ENCODE measurements at places on chromosomes 1 and 21.

GRCh38 chr1:153532181-153532580 lies 3.6 kb downstream of the S100A6 start:
- no peak for DNase-seq

GRCh38 chr1:43448955-43449707 lies 4.6 kb downstream of the HYI start:
- DNase-seq: no peak

- no peak for DNase-seq
These were observed 889 bp downstream of the CLEC20A start for GRCh38 chr1:178495741-178496409.

DNA sequence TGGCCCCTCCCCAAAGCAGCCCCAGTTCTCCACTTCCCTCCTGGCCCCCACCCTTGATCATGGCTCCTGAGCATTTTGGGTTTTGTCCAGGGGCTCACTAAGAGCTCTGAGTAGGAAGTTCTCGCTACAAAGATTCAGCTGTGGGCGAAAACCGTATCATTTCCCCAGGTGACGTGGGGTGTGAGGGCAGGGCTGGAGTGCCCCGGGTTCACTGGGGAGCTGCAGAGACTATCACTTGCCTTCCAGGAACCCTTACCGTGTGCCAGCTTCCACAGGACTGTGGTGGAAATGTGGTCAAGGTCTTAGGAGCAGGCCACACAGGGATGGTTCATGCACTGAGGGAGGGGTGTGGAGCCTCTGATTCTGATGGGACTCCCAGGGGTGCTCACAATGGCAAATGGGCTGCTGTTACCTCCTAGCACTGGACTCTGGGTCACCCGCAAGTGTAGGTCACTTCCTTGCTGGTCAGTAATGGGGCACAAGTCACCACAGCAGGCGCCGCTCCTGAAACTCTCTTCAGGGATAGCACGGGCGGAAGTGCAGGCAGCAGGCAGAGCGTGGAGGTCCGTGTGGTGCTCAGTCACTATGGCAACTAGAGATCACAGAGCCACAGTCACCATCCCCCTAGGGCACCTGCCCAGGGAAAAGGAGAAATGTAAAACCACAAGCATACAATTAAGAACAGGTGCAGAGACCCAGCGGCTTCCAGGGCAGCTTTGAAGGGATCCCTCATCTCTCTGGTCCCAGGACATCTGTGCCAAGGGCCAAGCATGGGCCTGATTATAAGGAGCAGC lies 35.4 kb downstream of the RSPH1 start:
- DNase-seq: no peak

DNA sequence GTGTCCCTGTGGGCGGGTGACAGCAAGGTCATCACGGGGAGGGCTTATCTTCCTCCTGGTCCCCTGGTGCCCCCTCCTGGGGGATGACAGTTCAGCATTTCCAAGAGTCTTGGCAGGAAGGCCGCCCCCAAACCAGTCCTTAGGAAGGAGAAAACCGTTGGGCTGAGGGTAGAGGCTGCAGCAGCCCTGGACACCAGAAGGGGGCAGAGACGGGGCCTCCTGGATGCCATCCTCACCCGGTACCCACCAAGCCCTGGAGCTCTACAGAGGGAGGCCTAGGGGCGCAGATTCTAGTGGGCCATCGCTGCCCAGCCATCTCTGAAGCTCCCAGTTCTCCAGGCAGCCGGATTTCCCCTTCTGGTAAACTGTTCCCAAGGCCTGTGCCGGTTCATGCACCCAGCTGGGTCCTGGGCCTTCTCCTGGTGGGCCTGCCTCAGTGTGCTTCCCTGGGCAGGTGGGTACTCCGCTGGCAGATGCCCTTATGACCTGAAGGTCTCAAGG lies 14.8 kb upstream of the ZNF669 start:
- peak; percentile 40 for DNase-seq

DNA sequence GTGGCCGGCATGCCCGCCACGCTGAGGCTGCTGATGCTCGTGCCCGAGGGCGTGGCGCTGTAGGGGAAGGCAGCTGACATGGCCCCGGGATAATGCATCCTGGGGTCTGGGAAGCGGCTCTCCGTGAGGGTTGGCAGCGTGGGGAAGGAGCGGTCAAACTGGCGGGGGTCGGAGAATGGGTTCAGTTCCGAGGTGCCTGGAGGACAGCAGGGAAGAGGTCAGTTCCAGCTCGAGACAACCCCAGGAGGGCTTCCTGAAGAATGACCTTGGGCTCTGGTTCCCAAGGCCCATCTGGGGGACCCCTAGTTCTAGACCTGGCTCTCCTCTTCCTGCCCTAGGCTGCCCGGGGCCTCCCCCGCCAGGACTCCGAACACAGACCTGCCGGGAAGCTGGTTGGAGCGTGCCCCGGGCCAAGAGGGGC lies 27.6 kb downstream of the RUNX3 start:
- DNase-seq: no peak

GRCh38 chr21:33362044-33362555 lies 37.3 kb downstream of the IFNAR1 start:
- peak; percentile 59 for DNase-seq

DNA sequence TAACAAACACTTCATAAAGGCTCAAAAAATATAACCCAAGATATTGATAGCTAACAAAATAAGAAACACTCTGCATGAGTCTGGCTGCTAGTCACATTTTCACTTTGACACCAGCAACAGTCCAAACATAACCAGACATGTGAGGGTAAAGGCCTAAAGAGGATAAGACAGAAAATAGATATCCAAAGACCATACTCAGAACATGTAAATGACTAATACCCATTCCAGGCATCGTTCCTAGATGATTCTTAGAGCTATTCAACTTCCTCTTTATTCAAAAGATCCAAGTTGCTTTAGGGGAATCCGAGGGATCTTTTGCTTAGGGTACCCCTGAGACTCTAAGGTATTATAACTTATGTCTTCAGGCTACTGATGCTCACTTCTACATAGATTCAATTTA lies 5.1 kb downstream of the COL24A1 start:
- no peak for DNase-seq

GRCh38 chr1:204198348-204199340 lies 2.4 kb upstream of the KISS1 start:
- no peak for DNase-seq

DNA sequence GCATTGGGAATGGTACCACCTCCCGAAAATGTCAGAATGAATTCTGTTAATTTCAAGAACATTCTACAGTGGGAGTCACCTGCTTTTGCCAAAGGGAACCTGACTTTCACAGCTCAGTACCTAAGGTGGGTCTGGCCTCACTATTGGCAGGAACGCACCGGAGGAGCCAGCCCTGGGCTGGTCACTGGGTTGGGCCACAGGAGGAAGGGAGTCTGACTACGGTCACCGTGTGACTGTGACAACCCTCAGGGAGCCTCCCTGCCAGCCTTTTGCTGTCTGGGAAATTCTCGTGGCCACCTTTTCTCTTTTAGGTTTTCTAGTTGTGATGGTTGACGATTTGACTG lies 2.2 kb downstream of the IL10RB start:
- no peak for DNase-seq

GRCh38 chr21:35234725-35235124 lies 185.6 kb upstream of the RUNX1 start:
- DNase-seq: no peak

DNA sequence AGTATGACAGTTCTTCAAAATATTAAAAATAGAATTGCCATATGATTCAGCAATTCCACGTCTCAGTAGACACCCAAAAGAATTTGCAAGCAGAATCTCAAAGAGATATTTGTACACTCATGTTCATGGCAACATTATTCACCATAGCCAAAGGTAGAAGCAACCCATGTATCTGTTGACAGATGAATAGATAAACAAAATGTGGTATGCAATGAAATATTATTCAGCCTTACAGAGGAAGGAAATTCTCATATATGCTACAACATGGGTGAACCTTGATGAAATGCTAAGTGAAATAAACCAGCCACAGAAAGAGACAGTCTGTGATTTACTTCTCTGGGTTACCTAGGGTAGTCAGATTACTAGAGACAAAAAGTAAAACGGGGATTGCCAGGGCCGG lies 47.0 kb downstream of the NAV1 start:
- no peak for DNase-seq

GRCh38 chr1:248842781-248843331 lies 4.8 kb downstream of the ZNF672 start:
- DNase-seq: no peak

All from NCI-H1930 (cell line).